AG04450 (cell line): ENCODE measurements at places on chromosomes 7 and 10.

DNA sequence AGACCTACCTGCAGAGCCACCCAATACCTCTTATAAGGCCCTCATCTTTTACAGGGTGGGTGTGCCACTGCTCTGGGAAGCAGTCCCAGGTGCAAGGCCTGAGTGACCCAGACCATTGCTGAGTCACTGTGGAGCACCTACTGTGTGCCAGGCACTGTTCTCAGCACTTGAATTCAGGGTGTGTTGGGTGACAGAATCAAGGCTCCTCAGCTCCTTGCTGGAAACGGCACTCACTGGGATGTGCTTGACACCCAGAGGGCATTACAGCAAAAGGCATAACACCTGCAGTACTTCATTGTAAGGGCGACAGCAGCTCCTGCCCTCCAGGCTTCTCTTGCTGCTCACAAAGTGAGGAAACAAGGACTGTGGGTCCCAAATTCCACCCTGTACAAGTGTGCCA is 7.1 kb downstream of the CAMK2B start:
- DNase-seq: no peak

GRCh38 chr10:102658802-102659201 is 14.5 kb downstream of the TRIM8 start:
- DNase-seq: no peak

DNA sequence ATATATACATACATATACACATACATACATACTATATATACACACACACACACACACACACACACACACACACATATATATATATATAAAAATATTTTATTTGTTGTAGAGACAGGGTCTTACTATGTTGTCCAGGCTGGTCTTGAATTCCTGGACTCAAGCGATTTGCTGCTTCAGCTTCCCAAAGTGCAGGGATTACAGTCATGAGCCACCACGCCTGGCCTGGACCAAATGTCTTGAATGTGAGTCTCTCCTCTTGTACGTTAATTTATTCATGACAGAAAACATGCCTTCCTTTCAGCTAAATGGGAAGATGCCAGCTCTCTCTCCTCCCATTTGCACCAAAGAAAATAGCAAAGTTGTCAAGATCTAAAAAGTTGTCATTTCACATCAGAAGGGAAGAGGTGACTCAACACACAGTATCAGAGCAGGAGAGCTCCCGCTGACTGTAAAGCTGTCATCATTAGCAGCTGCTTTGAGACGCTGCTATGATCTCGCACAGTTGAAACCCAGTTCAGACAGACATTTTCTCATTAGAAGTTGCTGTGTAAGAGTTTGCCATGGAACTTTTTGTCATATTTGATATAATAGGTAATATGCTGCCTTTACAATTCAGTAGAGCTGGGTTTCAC is 224.3 kb downstream of the SFMBT2 start:
- no peak for DNase-seq

GRCh38 chr10:76631884-76632766 is 1005.5 kb downstream of the KCNMA1 start:
- no peak for DNase-seq

DNA sequence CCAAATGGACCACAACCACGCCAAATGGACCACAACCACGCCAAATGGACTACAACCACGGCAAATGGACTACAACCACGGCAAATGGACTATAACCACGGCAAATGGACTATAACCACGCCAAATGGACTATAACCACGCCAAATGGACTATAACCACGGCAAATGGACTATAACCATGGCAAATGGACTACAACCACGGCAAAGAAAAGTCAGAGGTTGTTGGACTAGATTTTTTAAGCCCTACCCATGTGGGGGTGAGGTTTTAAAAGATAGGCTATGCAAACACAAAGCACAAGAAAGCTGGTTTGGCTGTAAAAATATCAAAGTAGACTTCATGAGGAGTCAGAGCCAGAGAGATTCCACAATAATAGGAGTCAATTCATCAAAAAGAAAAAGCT is 55.8 kb downstream of the NCAPG2 start:
- DNase-seq: no peak

- DNase-seq: no peak
Observed at GRCh38 chr10:80466724-80467326, 12.7 kb downstream of the TSPAN14 start.

DNA sequence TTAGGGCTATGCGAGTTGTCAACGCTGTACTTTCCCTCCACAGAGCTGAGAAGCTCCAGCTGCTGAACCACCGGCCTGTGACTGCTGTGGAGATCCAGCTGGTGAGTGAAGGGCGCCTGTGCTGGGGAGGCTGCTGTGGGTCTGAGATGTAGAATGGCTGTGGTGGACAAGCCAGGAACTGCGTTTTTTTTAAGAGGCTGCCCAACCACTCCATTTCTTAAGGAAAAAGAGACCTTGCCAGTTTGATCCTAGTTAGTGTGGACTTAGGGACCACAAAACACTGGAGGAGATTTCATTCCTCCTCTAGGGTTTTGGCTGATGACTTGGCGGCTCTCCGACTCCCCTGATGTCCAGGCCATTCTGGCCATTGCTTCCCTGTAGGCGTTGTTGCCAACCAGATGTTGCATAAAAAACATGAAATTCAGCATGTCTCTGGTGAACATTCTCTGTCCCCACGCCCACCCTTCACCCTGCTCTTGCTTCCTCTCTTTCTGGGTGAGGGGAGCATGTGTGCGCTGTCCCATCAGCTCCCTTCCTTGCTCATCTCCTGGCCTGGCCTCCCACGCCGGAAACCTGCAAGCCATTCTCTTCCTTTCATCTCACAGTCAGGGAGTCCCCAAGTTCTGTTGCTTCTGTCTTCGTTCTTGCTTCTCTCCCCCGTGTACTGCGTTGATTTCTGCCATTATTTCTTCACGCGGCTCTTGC is 30.9 kb downstream of the CRCP start:
- DNase-seq: peak; percentile 75

DNA sequence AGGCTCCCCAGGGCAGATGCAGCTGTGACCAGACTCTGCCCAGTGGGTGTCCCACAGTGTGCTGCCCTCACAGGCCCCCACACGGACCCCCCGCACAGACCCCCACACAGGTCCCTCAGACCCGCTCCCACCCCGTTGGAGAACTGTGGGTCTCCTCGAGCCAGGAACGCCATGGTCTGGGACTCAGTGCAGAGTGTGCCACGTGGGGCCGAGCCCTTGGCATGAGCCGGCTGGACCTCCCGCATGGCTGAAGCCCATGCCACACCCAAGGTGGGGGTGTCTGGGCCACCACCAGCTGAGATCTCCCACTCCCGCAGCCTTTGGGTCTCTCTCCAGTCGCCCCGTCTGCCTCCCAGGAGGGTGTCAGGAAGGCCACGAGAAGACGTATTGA is 34.3 kb downstream of the JAKMIP3 start:
- DNase-seq: no peak

GRCh38 chr10:16699435-16700057 is 117.7 kb downstream of the RSU1 start:
- DNase-seq: no peak

DNA sequence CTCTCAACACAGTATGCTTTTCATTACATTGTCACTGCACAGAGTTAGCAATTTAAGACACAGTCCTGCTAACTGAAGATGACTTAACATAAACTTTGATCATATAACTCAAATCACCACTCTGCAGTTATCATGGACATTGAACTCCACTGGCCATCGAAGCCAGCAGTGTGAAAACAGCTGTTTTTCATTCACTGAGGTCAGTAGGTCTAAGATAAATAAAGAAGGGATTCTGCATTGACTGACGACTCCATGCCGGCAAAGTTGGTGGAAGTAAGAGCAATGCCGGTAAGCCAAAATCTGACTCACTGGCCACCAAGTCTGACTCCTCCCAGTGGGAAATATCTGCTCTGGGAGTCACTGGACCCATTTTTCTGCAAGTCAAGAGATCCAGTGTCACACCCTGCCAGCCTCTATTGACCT is 449.9 kb upstream of the ANKRD30A start:
- no peak for DNase-seq

DNA sequence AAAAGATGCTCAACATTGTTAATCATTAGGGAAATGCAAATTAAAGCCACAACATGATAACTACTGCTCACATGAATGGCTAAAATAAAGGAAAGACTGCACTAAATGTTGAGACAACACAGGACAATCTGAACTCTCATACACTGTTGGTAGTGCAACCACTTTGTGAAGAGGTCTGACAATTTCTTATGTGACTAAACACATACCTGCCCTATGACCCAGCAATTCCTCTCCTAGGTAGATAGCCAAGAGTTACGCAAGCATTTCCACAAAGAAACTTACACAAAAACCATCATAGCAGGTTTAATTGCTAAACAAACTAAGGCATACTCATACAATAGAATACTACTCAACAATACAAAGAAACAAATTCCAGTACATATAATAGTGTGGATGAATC is 41.8 kb upstream of the HERPUD2 start:
- DNase-seq: no peak

GRCh38 chr7:94594882-94595281 is 61.1 kb downstream of the SGCE start:
- no peak for DNase-seq

DNA sequence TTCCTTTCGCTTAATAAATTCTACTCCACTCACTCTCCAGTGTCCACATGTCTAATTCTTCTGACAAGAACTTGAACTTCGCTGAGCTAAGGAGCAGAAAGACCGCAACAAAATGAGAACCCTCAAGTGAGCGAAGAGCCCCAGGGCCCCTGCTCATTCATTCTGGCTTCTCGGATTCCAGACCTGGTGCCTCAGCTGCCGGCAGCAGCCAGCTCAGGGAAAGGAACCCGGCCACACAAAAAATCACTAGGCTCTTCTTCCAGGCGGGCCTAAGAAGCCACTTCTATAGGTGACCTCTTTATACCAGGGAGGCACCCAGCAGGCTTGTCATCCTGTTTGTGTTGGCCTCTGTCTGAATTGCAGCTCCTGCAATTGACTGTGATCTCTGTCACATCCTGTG is 33.3 kb downstream of the OTUD1 start:
- DNase-seq: no peak

DNA sequence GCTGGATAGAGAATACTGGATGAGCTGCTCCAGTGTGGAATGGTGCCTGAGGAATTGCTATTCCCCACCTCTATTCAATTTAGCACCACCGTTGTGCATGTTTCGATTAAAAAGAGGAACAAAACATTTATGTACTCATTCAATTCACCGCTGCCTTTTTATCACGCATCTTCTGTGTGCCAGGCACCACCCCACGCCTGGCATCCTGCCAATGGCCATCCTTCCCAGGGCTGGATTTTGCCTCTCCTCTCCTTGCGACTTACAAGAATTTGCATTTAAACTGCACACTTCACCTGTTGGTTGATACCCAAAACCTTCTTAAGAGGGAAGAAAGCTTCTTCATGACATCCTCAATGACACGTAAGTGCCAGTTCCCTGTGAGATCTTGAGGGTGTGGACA is 110.2 kb upstream of the DPP6 start:
- DNase-seq: no peak

DNA sequence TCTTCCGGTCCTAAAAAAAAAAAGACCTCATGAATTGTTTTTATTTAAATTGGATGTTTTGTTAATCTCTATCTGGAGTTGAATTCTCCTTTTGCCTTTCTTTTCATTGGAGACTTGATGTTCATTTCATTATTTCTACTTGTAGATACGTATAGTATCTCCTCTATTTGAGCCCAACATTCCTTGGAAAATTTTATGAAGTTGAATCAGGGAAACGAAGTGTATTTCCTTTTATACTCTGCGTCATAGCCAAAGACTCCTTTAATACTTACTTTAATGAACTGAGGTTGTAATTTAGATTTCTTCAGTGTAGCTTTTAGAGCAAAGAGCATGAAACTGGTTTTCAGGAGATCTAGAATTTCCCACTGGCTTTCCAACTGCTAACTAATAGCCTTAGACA is 132.4 kb downstream of the KIAA1217 start:
- DNase-seq: no peak

- DNase-seq: no peak
Observed at GRCh38 chr7:21754963-21755362, 190.7 kb downstream of the CDCA7L start.

DNA sequence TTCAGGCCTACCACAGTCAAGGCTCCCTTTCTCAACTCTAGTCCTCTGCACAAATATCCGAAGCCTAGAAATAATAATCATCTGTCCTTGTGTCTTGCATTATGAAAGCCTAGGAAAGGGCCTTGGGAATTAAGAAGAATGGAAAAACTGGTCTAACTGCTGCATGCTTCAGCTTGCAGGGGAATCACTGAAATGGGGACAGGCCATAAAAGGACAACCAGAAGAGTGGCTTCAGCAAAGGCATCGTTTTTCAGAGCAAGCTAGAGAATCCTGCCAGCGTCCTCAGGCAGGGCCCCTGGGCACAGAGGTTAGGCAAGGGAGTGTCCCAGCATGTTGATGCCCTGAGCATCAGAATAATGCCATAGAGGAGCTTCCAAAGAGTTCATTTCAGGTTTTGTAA is 13.2 kb downstream of the ERVW-1 start:
- no peak for DNase-seq

GRCh38 chr10:61990761-61991135 is 89.2 kb downstream of the ARID5B start:
- no peak for DNase-seq

DNA sequence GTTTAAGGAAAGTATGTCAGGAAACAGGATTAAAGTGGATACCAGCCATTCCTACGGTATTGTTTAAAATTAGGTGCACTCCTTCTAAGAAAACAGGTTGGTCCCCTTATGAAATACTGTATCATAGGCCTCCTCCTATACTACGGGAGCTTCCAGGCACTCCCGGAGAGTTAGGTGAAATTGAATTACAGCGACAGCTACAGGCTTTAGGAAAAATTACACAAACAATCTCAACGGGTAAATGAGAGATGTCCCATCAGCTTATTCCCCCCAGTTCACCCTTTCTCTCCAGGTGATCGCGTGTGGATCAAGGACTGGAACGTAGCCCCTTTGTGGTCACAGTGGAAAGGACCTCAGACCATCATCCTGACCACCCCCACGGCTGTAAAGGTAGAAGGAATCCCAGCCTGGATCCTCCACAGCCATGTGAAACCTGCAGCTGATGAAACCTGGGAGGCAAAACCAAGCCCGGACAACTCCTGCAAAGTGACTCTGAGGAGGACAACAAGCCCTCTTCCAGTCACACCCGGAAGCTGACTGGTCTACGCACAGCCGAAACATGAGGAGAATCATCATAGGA is 25.1 kb upstream of the GHITM start:
- DNase-seq: no peak

GRCh38 chr10:13559124-13559700 is 27.6 kb upstream of the PRPF18 start:
- DNase-seq: no peak

DNA sequence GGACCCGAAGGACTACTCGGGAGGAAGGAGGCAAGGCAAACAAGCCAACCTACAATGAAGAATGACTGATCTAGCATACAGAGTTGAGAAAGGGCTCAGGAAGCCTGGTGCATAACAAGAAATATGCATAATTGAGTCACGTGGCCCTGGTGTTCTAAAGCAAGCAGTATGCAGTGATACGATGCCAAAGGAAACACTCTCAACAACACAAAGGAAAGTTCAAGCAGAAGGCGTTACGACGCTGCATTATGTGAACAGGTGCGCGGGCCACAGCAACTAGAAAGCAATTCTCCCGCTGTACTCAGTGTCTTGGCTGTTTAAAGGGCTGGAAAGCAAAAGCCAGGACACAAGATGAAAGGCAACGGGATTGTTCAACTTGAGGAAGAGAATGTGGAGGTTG is 100.8 kb downstream of the PRTFDC1 start:
- no peak for DNase-seq

- DNase-seq: no peak
Observed at GRCh38 chr10:69848454-69848853, 46.7 kb downstream of the COL13A1 start.
